ENCODE measurements at places on chromosomes 5 and 9. TPM values are rescaled to one million over a fixed set of nuclear protein-coding genes. Genes with fewer than 3 reads are reported as not detected.

DNA sequence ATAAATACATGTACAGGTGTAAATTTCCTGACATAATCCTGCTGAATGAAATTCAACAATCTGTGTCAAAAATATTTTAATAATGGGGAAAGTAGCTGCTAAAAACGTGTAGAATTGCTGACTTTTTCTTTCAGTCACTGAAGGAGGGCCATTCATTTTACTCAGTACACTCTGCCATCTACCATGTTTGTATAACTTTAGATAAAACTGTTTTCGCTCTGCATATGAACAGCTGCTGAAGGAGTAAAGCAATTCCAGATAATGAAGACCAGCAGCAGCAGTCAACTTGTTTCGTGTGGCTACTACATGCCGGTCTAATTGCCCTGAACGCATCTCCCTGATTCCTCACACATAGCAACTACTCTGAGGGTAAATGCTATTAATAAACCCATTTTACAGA, 380.5 kb downstream of the SPOCK1 start:
- DNase-seq: no peak

DNA sequence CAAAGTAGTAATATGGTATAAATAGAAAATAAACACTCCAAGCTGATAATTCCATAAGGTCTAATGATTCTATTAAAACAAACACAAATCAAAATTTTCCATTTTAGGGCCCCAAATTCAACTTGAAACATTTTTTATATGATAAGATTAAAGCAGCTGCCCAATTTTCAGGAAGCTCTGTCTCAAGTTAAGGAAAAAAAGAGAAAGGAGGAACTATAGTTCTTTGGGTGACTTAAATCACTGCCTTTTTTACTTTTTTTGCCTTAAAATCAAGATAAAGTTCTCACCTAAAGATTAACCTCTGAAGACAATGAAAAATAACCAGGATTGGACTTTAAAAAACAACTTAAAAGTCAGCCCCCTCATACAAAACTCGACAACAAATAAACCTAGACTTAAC, 76.0 kb upstream of the IFNE start:
- DNase-seq: no peak

DNA sequence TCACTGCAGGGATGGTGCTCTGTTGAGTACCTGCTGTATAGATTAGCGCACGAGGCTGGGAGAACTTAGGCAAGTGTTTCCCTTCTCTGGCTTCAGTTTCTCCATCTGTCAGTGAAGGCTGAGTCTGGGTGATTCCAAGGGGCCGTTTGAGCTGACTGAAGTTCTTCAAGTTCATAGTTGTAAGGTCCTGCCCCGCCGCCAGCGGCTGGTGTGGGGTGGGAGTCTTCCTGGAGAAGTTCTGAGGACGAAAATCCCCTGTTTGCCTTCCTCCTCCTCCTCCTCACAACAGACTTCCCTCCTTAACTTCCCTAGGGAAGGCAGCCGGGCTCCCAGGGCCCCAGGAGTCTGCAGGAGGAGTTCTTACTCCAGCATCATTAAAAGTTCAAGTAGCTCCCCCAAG, 1.7 kb upstream of the HRCT1 start:
- no peak for DNase-seq

GRCh38 chr5:172877466-172878260, 43.6 kb downstream of the ERGIC1 start:
- no peak for DNase-seq

DNA sequence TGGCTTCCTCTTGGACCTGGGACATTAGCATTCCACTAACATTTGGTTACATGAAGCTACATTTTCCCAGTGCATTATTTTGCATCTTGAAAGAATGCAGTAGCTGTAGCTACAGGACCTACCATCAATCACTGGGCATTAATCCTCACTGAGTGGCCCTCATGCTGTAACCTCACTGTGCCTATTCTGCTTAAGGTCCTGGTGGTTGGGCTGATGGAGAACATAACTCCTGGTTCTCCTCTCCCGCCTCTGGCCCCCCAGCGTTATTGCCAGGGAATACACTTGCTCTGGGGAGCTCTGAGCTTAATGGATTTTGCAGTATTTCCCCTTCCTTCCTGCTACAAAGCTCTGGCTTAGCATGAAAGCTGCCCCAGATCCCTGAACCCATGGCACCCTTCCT, 111.5 kb upstream of the EQTN start:
- no peak for DNase-seq

Gene NMUR2
- not detected for total RNA-seq

DNA sequence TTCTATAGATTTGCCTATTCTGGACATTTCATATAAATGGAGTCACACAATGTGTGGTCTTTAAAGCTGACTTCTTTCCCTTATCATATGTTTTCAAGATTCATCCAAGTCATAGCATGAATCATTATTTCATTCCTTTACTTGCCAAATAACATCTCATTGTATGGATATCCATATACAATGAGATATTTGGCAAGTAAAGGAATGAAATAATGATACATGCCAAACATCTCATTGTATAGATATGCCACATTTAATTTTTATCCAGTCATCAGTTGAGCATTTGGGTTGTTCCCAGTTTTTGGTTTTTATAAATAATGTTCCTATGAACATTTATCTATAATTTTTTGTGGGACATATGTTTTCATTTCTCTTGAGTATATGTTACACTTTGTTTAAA, 20.5 kb upstream of the OR2K2 start:
- DNase-seq: no peak

DNA sequence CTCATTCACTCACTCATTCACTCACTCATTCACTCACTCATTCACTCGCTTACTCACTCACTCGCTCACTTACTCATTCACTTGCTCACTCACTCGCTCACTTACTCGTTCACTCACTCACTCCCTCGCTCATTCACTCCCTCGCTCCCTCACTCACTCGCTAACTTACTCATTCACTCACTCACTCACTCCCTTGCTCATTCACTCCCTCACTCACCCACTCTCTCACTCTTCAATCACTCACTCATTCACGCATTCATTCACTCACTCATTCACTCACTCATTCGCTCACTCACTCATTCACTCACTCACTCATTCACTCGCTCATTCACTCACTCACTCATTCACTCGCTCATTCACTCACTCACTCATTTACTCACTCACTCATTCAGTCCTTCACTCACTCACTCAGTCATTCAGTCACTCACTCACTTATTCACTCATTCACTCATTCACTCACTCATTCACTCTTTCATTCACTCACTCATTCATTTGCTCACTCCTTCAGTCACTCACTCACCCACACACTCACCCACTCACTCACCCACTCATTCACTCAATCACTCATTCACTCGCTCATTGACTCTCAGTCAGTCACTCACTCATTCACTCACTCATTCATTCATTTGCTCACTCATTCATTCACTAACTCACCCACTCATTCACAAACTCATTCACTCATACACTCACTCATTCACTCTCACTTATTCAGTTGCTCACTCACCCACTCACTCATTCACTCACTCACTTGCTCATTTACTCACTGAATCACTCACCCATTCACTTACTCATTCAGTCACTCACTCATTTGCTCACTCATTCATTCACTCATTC, 36.0 kb upstream of the NOTCH1 start:
- no peak for DNase-seq

Gene LEAP2
- total RNA-seq: 2.1 TPM

All from activated T-cell treated with anti-CD3 and anti-CD28 coated beads, Interleukin-2, amount 50 U/mL, for 4 hours (primary cell).